ENCODE measurements at places on chromosomes 16 and 17.

GRCh38 chr16:58125041-58125440, 4.1 kb downstream of the CFAP20 start:
- no peak for DNase-seq

- DNase-seq, result no peak
These were observed 58.2 kb downstream of the MAF start for GRCh38 chr16:79542237-79542774.

- DNase-seq, result no peak
These were observed 883 bp upstream of the TAF15 start for GRCh38 chr17:35808240-35808961.

DNA sequence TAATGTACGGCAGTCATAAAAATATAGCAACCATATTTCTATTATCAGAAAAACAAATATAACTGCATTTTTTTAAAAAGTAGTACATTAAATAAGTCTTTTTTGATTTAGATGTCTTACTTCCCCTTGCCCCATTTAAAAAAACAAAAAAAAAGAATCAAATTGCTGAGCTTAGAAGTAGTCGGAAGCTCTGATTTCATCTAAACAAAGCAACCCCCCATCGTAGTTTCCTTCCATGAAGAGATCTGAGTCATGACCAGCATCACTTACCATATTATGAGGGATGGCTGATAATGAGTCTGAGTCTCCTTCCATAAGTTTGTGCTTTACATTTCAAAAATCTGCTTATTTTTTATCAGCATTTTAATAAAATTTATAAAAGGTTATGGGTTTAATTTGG, 86.2 kb downstream of the ITFG1 start:
- no peak for DNase-seq

DNA sequence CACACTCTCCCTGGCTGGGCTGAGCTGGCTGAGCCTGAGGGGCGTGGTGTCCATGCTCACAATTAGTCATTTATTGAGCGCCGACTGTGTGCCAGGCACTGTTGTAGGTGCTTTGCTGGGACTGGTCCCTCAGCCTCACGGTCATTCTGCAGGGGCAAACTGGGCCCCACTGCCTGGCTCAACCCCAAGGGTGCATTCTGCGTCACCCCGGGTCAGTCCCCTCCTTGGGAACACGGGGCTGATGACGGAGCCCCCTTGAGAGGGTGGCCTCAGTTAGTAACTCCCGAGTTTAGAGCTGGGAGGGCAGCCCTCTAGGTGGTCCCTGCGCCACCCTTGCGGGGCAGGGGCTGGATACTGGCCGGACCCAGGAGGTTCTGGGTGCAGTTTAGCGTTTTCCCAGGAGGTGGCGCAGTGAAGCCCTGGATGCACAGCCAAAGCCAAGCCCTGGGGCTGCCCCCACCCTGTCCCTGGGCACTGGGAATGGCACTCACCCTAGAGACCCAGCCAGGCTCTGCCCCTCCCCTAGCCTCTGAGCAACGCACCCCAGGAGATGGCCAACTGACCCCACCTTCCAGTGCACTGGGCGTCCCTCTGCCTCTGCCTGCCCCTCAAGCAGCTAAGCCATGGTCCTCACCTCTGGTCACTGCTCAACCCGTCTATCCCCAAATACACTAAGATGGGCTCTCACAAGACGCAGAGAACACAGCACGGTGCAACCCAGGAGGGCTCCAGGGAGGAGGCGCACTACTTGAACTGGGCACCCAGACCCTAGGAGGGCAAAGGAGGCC, 243.2 kb upstream of the GSE1 start:
- peak; percentile 12 for DNase-seq

DNA sequence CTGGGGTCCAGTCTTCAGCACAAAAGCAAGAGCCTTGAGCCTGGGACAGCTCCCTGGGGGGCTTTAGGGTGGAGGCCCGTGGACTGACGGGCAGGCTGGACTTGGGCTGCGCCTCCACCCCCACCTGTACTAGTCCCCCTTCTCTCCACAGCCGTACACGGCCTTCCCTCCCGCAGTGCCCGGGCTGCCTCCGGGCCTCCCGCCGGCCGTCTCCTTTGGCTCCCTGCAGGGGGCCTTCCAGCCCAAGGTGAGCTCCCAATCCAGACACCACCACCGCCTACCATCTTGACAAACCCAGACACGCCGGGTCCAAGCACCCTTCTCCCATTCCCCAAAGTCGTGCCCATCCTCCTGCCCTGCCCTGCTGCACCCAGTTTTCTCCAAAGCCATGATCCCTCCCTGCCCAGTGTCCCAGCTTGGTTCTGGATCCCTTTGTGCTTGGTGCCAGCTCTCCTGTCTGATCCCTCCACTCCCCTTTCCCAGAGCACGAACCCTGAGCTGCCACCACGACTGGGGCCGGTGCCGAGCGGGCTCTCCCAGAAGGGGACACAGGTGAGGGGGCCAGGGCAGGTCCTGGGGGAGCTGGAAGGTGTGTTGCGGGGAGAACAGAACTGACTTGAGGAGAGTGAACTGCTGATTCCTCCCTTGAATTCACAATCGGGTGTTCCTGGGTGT, 7.1 kb downstream of the FBRS start:
- no peak for DNase-seq

- DNase-seq, result no peak
These were observed 20.1 kb downstream of the IRX3 start for GRCh38 chr16:54266363-54266955.

Data from effector memory CD4-positive, alpha-beta T cell (primary cell).